ENCODE measurements at places on chromosomes 6 and 20. TPM values are rescaled to one million over a fixed set of nuclear protein-coding genes. Genes with fewer than 3 reads are reported as not detected.

- DNase-seq = no peak
These were observed 142.9 kb downstream of the HIVEP2 start for GRCh38 chr6:142802124-142802523.

- DNase-seq = no peak
These were observed 151.4 kb downstream of the INSM1 start for GRCh38 chr20:20519269-20519668.

- DNase-seq = no peak
These were observed 94.9 kb downstream of the JARID2 start for GRCh38 chr6:15340775-15341174.

The ECT2L gene
- not detected for total RNA-seq

The KIAA0408 gene
- total RNA-seq = 18.5 TPM

DNA sequence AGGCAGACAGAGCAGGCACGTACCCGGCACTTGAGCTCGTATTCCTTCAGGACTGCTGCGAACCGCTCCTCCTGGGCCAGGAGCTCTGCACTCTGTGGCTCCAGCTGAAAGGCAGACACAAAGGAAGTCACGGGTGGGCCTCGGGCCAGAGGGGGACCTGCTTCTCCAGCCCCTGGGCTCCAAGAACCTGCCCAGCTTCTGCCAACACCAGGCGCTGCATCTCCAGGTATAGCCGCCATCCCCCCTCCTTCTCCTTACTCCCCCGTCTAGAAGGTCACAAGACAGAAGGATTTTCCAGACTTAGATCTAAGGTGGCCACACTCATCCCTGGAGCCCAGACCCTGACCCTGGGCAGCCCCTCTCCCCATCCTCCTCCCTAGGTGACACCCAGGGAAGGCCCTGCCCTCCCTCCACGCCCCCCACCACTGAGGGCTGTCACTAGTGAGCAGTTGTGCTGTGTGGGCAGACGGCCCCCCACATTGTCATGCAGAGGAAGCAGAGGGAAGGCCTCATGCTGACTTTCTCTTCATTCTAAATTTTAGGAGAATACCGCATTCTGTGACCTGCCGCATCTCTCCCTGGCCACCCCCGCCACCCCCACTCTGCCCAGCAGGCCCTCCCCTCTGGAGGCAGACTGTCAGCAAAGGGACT is 81.9 kb downstream of the GINS1 start:
- no peak for DNase-seq

DNA sequence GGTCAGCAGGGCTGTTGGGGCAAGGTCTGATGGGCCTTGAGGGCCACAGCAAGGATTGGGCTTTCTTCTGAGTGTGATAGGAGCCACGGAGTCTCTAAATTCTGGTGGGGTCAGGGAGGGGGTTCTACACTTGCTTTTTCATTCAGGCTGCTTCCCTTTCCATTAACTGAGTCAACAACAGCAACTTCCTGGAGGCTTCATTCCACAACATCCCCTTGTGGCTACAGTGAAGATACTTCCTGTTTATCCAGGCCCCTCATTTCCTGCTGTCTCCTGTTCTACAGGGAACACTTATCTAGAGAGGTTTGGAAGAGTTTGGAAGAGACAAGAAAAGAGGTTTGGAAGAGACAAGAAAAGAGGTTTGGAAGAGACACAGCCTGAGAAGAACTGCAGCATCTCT is 144.8 kb upstream of the ENPP5 start:
- DNase-seq = no peak

The KIAA1755 gene
- total RNA-seq = not detected

DNA sequence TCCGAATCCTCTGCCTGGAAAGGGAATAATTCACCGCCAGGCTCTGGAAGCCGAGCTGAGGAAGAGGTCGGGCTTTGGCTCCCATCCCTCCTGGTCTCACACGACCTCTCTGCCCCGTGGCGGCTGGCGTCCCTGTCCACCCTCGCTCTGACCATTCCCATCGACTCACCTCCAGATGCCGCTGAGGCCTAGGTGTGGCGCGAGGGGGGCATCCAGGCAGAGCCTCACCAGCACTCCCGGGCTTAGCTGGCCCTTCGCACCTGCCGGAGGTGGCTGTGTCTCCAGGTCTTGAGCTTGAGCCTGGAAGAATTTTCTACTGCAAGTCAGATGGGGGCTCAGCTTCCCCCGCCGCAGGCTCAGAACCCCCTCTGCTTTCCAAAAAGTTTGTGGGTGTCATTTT is 28.5 kb upstream of the SMOC2 start:
- no peak for DNase-seq

The GABRR1 gene
- not detected for total RNA-seq

Measured in activated T-helper 2 cell treated with anti-CD3 and anti-CD28 coated beads, Interferon-gamma antibody, Interleukin-2, Interleukin-4, amounts not matched to agents 10 μg/mL and 5 μg/mL and 100 μg/mL, durations not matched to agents 14 hours and 24 hours and 36 hours (primary cell).